ENCODE measurements at places on chromosomes 3 and 15. TPM values are rescaled to one million over a fixed set of nuclear protein-coding genes. Genes with fewer than 3 reads are reported as not detected.

Gene SMCO1
- total RNA-seq, result not detected

DNA sequence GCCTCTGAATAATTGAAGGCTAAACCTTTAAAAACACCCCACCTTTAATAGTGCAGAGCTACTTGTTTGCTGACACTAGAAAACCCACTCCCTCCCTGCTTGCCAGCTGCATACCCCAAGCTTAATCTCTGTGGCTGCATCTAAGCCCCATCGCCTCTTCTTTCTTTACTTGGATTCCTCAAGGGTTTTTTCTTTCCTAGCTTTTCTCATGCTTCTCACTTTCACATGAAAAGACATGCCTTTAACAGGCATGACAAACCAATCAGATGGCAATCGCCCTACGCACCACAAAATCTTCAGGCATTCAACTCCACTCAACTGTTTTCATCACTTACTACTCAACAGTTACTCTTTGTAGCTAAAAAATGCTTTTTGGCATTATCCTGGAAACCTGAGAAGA is 77.5 kb downstream of the PLD1 start:
- H3K4me3 ChIP-seq, result no peak overlapping the region
- H3K27me3 ChIP-seq, result peaks cover 5% of the 10 kb centered on the region
- H3K36me3 ChIP-seq, result no peaks in the 10 kb centered on the region
- H3K4me1 ChIP-seq, result no peaks in the 10 kb centered on the region
- DNase-seq, result no peak

Gene ZNF80
- 5.3 TPM for total RNA-seq

Gene CD200
- total RNA-seq, result 2.1 TPM

Gene SERPINI2
- total RNA-seq, result not detected

DNA sequence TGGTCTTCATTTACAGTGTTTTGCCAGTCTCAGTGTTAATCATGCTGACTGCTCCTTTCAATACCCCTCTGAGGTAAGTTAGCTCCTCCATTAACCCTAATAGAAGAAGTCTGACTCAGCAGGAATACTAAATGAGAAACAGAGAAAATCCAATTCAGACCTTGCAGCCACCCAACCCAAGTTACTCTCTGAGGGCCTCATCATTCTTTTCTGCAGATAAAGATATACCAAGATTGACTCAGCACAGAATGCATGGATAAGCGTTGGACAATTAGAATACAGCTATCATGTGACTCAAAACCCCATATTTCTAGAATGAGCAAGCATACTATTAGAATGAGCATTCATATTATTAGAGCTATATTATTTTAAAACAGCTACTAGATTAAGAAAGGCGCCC is 389.1 kb upstream of the SGO1 start:
- H3K27ac ChIP-seq, result no peak overlapping the region
- H3K36me3 ChIP-seq, result no peaks in the 10 kb centered on the region
- H3K27me3 ChIP-seq, result no peaks in the 10 kb centered on the region
- H3K4me1 ChIP-seq, result no peaks in the 10 kb centered on the region
- no peak overlapping the region for H3K4me3 ChIP-seq

Gene EIF4G1
- total RNA-seq, result 258 TPM

- no peaks in the 10 kb centered on the region for H3K36me3 ChIP-seq
- no peak for DNase-seq
- H3K4me3 ChIP-seq, result no peak overlapping the region
- no peaks in the 10 kb centered on the region for H3K4me1 ChIP-seq
- H3K27ac ChIP-seq, result no peak overlapping the region
Observed at GRCh38 chr3:83956431-83956830, 1002.4 kb upstream of the CADM2 start.

- no peaks in the 10 kb centered on the region for H3K36me3 ChIP-seq
- H3K4me3 ChIP-seq, result no peak overlapping the region
- DNase-seq, result no peak
- H3K4me1 ChIP-seq, result no peaks in the 10 kb centered on the region
- no peak overlapping the region for H3K27ac ChIP-seq
Observed at GRCh38 chr3:25097023-25097422, 331.0 kb upstream of the RARB start.

- H3K4me3 ChIP-seq, result no peak overlapping the region
- no peaks in the 10 kb centered on the region for H3K36me3 ChIP-seq
- H3K4me1 ChIP-seq, result peaks cover 2% of the 10 kb centered on the region
- DNase-seq, result no peak
- H3K27me3 ChIP-seq, result no peaks in the 10 kb centered on the region
- H3K27ac ChIP-seq, result no peak overlapping the region
Observed at GRCh38 chr3:7203969-7204847, 343.3 kb downstream of the GRM7 start.

DNA sequence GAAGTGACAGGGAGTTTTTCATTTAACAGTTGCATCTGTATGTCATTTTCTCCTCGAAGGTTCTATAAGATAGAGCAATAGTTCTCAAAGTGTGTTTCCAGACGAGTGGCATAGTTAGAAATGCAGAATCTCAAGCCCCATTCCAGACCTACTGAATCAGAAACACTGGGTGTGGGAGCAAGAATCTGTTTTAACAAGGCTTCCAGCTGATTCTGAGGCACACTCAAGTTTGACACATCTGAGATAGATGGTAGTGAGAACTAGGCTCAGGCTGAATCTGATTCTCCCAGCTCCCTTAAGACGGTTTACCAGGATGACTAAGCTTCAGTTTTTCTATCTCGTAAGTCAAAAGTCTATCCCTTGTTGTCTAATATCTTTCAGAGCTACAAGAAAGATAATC is 159.8 kb upstream of the NUDT16 start:
- H3K27me3 ChIP-seq, result peaks cover 4% of the 10 kb centered on the region
- H3K4me3 ChIP-seq, result no peak overlapping the region
- peaks cover 9% of the 10 kb centered on the region for H3K4me1 ChIP-seq
- no peak overlapping the region for H3K27ac ChIP-seq
- DNase-seq, result no peak

- no peaks in the 10 kb centered on the region for H3K4me1 ChIP-seq
- peaks cover 2% of the 10 kb centered on the region for H3K27me3 ChIP-seq
- no peak for DNase-seq
- H3K4me3 ChIP-seq, result no peak overlapping the region
- no peak overlapping the region for H3K27ac ChIP-seq
- H3K36me3 ChIP-seq, result no peaks in the 10 kb centered on the region
Observed at GRCh38 chr3:99499235-99500158, 138.9 kb upstream of the COL8A1 start.

Gene POLQ
- 22.3 TPM for total RNA-seq
